ENCODE measurements at places on chromosomes 12 and 14.

DNA sequence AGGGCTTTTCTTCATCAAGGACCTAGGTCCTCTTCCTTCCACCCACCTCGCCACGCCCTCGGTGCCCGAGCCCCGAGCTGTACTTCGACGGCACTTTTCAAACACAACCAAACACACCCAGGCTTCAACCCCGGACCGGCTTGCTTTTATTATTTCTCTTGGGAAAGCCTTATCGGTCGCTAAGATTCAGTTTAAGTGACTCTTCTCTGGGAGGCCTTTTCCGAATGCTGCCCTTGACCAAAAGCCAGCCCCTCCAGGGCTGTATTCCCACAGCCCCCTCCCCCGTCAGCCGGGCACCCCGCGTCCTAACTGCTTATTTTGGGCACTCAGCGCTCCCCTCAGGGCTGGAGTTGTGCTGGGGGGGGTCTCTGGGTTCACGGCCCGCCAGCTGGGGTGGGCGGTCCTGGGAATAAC lies 644 bp upstream of the PPP4R4 start:
- DNase-seq: peak; percentile 76

- no peak for DNase-seq
These were observed 2.2 kb upstream of the TC2N start for GRCh38 chr14:91869556-91869955.

DNA sequence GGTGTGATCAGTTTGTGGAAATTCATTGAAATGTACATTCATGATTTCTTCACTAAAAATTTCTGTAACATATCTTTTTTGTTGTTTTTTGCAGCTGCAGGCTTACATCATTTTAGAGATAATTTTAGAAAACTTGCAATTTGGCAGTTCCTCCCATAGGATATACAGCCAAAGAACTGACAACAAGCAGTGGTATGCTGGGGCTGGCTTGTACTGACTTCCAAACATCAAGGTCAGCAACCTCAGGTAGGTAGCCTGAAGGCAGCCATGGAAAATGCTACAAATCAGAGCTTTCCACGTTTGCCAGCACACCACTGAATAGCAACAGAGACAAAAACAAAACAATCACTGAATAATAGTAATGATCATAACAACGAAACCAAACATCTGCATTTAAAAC lies 21.2 kb downstream of the TRIM9 start:
- no peak for DNase-seq

DNA sequence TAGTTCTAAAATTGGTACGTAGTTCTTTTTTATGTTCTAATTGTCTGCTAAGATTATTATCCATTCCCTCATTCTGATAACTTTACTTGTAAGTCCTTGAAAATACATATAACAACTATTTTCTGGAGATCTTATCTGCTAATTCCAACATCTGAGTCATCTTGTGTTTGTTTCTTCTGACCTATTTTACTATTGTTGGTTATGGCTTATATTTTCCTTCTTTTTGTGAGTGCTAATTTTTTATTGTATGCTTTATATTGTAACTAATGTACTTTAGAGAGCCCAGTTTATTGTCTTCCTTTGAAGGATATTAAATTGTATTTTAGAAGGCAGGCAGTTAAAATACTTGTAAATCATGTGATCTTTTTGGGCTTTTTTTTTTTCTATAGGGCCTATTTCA lies 149.3 kb upstream of the LRFN5 start:
- no peak for DNase-seq

DNA sequence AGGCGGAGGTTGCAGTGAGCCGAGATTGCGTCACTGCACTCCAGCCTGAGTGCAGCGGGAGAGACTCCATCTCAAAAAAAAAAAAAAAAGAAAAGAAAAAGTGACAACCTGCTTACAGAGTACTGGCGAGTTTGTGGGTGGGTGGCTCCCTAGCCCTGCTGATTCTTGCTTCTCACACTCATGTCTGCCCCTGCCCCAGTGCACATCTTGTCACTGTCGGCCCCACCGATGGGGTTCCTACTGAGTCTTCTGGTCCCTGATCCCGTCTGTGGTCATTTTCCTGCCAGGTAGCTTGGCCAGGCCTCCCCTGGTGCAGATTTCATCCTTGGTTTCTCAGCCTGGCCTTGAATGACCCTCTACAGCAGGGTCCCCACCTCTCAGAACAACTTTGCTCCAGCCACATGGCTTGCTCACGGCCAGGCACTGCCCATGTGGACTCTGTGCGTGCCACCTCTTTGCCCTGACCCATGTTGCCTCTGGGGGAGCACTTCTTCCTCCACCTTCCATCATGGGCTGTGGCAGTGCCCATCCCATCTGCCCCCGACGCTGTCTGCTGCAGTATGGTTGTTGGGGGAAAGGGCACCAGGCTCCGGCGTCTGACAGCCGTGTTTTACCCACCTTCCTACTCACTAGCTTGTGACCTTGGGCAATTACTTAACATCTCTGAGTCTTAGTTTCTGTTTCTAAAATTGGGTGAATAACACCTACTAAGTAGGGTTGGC lies 2.1 kb upstream of the PTPN6 start:
- DNase-seq: no peak
